Psoas muscle (tissue), 8 donors: ENCODE measurements at places on chromosomes 12 and 14. TPM values are rescaled to one million over a fixed set of nuclear protein-coding genes. Genes with fewer than 3 reads are reported as not detected.

- no peak for DNase-seq
Observed at GRCh38 chr12:6887460-6887859, 14.4 kb upstream of the SPSB2 start.

DNA sequence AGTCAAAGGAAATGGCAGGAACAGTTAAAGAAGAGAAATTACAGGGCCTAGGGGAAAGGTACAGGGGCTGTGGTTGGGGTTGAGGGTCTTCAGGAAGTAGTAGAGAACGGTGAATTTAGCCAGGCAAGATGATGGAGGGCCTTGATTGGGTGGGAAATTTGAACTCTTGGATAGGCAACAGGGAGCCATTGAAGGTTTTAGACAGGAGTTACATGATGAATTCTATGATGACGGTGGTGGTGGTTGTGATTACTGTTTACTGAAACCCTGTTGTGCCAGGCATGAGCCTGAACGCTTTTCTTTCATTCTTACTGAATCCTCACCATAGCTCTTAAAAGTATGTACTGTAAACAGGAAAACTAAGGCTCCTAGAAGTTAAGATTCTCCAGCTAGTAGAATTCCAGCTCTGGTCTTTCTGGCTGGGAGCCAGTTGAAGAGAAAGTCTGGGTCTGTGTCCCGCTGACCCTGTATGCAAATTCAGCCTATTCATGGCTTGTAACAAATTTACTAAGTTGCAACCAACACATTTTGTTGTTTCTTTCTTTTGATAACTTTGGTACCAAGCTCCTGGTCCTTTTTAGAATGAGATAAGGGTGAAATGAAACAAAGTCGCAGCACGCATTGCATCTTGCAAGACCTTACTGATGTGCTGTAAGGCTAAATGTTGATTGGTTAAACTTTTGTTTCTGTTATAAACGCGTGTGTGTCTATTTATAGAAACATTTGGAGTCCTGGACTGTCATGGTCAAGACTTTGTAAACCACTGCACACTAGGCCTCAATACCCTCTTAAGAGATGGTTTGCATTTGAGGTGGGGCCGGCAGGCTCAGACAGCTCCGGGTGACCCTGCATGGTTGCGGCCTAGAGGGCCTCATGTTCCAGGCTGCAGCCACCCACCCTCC, 6.0 kb downstream of the ORAI1 start:
- no peak for DNase-seq

DNA sequence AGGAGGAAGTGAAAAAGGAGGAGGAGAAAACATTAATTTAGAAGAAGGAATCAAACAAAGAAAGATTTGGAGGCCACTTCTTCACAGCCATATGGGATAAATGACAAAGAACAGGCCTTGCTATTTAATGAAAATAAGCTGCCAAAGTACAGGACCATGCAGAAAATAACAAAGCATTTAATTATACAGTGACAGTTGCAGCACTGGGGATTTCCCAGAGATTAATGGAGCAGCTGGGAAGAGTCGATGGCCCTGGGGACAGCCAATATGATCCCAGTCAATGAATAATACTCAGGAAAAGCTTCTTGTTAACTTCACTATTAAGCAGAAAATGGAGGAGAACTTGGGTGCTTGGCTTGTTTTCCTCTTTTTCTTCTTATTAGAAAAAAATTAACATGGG, 34.6 kb downstream of the RERG start:
- no peak for DNase-seq

Gene SLC7A8
- 72.6 TPM for polyA plus RNA-seq

Gene ACYP1
- 11.7 TPM for polyA plus RNA-seq

- no peak for DNase-seq
Observed at GRCh38 chr12:91009319-91009950, 4.7 kb upstream of the EPYC start.
